Activated T-helper 1 cell treated with Interleukin-2 at 50 U/mL for 16 hours (primary cell): ENCODE measurements at places on chromosomes 3 and 15.

DNA sequence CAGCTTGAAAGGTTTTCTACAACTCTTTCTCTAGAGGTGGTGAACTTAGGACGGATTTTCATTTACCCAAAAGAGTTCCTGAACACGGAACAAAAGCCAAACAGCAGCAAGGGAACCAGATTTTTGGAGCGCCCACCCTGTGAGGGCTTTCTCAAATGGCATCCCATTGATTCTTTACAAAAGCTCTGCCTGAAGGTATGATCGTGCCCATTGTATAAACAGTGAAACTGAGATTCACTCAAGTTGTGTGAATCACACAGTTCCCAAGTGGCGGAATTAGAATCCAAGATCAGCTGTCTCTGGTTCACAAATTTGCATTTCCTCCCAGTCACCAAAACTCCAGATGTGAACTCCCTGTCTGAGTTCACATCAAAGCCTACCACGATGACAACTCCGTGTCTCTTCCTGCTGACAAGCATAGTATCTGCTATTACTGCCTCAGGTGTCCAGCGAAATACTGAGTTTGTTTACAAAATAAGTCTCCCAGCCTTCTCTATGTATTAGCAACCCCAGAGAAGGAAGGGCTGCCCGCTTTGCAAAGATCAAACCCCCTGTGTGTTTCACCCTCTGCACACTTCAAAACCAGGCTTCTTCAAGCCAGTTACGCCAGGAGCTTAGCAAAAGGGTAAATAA, 235.9 kb upstream of the ST8SIA2 start:
- no peak for DNase-seq

DNA sequence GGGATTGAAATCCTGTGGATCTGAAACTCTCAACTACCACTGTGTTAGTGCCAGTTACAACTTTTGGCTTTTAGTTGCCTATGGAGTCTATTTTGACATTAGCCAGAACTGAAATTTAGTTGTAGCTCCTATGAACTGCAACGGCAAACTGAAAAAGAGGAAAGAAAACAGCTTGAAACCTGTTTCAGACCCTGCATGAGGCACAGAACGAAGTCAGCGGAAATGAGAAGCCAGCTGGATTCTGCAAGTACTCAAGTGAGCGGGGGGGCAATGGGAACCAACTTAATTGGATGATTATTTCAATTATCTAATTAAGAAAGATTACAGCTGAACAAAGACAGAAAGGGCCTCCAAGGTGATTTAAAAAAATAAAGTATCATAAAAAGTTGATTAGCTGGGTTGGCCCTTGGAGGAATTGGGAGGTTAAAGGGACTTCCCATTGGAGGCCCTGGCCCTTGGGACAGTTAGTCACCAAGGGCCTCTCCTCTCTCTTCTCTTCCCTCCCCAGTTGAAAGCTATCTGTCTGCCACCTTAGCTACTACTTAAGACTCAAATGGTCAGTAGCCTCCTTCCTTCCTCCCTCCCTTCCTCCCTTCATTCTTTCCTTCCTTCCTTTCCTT, 352.1 kb downstream of the SHQ1 start:
- no peak for DNase-seq

GRCh38 chr3:41102053-41102556, 97.2 kb upstream of the CTNNB1 start:
- DNase-seq = no peak

DNA sequence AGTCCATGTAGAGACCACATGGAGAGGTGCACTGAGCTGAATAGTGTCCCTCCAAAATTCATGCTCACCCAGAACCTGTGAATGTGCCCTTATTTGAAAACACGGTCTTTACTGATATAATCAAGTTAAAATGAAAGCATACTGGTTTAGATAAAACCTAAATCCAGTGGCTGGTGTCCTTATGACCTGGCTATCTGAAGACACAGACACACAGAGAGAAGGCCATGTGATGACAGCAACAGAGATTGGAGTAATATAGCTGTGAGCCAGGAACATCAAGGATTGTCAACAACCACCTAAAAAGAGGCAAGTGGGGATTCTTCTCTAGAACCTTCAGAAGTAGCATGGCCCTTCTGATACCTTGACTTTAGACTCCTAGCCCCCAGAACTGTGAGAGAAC, 54.7 kb upstream of the CD47 start:
- DNase-seq = no peak

- DNase-seq = no peak
Measured at GRCh38 chr3:187782006-187782405, 36.7 kb upstream of the BCL6 start.

GRCh38 chr3:127707851-127708411, 35.2 kb downstream of the ABTB1 start:
- no peak for DNase-seq

DNA sequence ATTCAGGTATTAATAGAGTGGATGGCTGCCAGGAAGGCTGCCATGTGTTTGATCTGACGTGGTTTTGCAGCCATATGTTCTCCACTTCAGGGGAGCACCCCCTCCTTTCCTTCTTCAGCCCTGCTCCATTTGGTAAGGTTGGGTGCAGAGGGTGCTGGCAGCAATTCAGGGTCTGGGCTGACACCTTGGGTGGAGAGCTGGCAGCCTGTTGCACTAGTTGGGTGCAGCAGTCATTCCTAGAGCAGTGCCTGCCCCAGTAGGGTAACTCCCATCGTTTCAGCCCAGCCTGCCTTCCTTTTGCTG, 1.5 kb downstream of the TYRO3 start:
- DNase-seq = no peak

DNA sequence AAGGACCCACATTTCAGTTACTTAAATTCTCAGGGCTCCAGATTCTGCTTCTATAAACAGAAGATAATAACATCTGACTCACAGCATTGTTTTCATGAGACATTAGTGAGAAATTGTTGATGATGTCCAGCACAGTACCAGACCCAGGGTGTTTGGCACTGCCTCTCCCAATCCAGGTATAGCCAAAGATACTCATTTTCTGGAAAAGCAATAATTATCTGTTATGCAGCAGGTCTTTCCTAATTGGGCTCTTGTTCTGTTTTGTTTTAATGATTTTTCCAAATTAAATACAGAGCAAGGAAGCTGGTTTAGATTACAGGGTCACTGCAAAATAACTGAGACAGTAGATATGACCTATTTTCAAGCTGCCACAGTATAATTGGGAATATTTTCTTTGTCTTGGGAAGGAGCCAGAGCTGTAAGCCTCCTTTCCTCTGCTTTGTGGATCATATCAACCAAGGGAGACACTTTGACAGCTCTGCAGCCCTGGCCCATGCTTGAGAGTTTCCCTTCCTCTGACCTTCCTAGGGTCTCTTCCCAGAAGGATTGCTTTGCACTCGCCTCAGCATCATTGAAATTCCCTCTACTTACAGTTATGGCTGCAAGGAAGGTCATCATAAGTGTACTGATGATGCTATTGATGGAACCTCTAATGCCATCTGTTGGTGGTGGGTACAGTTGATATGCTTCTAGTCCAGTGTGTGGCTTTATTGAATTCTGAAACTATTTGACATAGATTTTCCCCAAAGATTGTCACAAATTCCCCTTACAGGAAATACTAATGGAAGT, 522.4 kb upstream of the ADAMTS9 start:
- no peak for DNase-seq

DNA sequence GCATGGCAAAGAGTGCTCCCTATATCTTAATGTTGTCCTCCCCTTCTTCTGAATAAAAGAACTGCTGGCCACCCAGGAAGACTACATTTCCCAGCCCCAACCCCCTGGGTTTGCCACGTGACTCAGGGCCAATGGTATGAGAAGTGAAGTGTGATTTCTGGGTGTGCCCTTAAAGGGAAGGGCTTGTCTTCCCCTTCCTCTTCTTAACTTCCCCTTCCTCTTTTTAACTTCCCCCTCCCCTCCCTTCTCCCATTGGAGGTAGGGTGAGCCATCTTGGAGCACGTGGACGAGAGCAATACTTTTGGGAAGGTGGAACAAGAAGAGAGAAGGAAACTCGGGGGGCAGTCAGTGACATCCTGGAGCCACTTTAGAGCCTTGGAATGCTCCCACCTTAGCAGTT, 6.8 kb upstream of the KBTBD12 start:
- no peak for DNase-seq

GRCh38 chr15:53835309-53835708, 75.8 kb upstream of the WDR72 start:
- DNase-seq = no peak

DNA sequence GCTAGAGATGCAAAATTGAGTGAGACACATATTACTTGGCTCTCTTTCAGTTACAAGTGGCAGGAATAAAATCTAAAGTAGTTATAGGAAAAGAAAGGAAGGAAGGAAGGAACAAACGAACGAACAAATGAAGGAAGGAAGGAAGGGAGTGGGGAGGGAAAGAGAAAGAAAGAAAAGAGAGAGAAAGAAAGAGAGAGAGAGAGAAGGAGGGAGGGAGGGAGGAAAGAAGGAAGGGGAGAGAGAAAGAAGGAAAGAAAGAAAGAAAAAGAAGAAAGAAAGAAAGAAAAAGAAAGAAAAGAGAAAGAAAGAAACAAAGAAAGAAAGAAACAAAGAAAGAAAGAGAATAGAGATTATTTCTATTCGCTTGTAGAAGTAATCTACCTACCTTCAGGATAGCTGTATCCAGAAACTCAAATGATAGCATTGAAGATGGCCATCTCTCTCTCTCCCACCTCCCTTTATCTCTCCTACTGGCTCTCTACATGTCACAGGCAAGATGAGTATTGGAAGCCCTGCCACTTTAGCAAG, 229.7 kb upstream of the TLE3 start:
- no peak for DNase-seq

DNA sequence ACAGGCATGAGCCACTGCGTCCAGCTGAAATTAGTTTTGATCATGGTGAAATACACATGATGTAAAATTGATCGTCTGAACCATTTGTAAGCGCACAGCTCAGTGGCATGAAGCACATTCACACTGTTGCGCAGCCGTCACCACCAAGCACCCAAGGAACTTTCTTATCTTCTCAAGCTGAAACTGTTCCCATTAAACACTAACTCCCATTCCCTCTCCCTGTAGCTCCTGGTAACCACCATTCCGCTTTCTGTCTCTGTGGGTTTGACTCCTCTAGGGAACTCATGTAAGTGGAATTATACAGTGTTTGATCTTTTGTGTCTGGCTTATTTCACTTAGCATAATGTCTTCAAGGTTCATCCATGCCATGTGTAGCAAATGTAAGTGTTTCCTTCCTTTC, 62.3 kb downstream of the FBLN2 start:
- DNase-seq = no peak

- DNase-seq = no peak
Measured at GRCh38 chr3:52831500-52832301, 1.2 kb upstream of the ITIH4 start.

- DNase-seq = no peak
Measured at GRCh38 chr3:150303768-150304167, 104.3 kb upstream of the TSC22D2 start.

DNA sequence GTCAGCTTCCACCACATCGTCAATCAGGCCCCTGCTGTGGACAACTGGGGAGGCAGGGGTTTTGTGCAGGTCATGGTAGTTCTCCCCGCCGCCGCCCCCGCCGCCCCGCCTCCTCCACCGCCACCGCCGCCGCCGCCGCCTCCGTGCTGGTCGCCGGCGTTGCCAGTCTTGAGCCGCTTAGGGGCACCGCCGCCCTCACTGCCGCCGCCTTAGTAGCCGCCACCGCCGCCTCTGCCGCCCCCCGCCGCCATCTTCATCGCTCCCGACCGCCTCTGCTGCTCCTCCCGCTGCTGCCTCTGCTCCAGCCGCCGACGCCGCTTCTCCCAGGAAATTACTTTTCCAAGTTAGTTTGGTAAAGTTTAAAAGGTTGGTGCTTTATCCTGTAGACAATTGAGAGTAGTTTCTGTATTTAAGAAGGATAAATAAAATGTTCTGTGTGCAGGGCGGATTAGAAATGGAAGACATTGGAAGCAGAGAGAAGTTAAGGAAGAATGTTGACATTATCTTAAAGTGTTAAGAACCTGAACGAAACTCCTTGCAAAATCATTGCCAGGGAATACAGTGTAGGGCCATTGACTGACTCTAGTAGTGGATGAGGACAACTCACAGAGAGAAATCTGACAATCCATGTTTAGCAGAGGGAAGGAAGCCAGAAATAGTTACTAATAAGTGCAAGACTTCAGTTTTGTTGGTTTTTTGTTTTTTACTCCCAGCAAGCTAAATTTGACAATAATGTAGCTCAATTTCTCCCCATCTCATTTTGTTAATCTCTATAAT, 53.0 kb upstream of the GOLGA8A start:
- no peak for DNase-seq

GRCh38 chr3:170560717-170561382, 25.0 kb downstream of the SLC7A14 start:
- no peak for DNase-seq

GRCh38 chr3:195911946-195912270, 3.6 kb upstream of the TNK2 start:
- no peak for DNase-seq

DNA sequence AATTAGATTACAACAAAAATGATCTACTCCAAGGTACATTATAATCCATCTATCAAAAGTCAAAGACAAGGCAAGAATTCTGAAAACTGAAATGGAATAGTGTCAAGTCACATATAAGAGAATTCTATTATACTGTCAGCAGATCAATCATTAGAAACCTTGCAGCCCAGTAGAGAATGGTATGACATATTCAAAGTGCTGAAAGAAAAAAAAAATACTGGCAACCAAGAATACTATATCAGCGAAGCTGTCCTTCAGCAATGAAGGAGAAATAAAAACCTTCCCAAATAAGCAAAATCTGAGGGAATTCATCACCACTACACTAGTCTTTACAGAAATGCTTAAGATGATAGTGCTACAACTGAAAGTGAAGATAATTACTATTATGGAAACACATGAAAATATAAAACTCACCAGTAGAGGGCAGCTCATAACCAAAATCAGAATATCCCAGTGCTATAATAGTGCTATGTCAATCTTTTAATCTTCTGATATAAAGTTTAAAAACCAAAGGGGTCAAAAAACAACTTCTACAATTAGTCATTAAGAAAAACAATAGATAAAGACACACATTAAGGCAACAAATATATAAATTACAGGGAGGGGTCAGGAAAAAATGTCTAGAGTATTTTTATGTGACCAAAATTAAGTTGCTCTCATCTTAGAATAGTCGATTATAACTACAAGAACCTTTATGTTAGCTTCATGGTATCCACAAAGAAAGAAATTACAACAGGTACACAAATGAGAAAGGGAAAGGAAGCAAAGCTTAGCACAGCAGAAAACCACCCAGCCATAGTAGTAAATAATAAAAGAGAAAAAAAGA, 190.7 kb upstream of the CNTN6 start:
- DNase-seq = no peak

- no peak for DNase-seq
Measured at GRCh38 chr3:186471771-186472170, 72.4 kb downstream of the CRYGS start.
